ENCODE measurements at places on chromosomes 3 and 15.

DNA sequence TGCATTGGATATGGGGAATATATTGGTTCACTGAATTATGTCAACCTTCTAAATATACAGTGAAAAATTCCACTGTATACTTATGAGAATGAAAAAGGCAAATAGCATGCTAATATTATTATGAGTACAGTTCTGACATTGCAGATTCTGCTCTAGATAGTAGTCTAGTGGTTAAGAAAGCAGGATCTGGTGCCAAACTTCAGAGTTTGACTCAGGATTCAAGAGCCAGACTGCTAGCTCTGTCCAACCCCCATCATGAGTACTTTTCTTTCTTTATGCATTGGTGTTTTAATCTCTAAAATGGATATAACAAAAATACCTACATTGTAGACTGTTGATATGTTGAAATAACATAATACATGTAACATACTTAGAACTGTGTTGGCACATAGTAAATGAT, 57.3 kb upstream of the PLSCR4 start:
- DNase-seq, result no peak

GRCh38 chr3:11530153-11530721, 113.5 kb downstream of the VGLL4 start:
- no peak for DNase-seq

GRCh38 chr3:11186318-11186692, 32.0 kb downstream of the HRH1 start:
- DNase-seq, result no peak

GRCh38 chr15:66997212-66997611, 68.2 kb upstream of the SMAD3 start:
- DNase-seq, result no peak

DNA sequence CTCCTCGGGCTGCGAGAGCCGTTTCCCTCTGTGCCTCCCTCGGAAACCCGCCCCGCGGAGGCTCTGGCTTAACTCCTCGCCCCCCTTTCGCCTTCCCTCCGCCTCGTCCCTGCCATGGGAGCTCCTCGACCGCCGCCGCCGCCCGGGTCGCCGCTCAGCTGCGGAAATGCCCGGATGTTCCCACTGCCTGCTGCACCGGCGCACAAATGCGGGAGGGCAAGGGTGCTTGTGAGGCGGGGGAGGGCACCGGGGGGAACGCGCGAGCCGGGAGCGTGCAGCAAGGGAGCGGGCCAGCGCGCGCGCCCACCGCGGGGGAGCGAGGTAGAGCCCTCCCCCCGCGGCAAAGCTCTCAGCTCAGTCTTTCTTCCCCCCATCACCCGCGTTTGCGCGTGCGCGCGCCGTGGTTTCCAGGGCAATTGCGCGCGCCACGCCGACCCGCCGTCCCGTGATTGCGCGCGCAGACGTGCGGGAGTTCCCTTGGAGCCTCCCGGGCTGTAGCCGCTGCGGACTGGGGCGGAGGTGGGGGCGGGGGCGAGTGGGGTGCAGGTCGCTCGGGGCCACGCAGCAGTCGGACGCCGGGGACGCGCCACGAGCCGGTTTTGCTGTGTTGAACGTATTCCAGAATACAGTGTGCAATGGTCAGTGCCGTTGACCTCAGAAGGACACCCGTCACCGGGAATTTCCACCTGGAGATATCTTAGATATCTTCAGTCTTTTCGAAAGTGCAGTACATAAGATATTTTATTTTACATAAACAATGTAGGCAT, at the start of gene DMXL2:
DMXL2 (minus strand) TSS at position 168 of the 767 bp plus-strand sequence. CDS start 226 bp downstream, outside the sequence.
- peak; percentile 57 for DNase-seq

DNA sequence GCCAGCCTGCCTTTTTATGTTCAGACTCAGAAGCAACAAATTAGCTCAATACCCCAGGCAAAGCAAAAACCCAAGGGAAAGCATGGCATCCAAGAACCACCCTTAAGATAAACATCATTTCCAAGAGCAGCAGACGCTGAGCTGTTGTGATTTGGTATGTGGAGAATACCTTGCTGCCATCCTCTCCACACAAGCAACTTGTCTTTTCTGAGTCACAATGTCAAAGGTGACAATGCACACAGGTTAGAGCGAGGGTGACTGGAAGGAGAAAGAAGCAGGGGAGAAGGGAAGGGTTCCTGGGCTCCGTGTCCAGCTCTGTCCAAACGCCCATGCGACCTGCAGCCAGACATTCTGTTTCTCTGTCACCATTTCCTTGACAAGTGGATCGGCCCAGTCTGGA, 6.0 kb downstream of the PCSK6 start:
- DNase-seq, result no peak

DNA sequence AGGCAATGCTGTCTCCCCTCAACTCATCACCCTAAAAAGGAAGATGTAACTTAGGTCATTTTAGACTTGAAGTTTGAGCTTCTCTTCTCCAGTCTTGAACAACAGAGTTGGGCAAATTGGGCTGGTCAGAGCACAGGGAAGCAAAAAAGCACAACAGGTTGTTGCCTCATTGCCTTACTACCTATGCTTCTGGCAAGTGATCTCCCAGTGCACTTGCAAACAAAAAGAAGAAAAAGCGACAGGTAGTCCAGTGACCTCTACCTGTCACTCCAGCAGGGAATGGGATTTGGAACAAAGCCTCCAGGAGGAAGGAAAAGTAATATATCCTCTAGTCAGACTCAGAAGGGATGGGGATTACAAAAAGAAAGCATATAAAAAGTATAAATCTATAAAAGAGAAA, 160.2 kb upstream of the MANF start:
- DNase-seq, result no peak

DNA sequence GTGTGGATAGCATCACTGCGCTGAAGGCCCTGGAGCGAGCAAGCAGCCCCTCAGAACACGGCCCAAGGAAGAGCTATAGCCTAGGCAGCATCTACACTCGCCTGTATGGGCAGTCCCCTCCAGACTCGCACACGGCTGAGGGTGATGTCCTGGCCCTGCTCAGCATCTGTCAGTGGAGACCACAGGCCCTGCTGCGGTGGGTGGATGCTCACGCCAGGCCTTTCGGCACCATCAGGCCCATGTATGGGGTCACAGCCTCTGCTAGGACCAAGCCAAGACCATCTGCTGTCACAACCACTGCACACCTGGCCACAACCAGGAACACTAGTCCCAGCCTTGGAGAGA, 20.5 kb downstream of the ATRIP start:
- DNase-seq, result no peak

- no peak for DNase-seq
Observed at GRCh38 chr3:108728934-108729333, 28.3 kb downstream of the RETNLB start.

- no peak for DNase-seq
Observed at GRCh38 chr15:89707577-89707976, 17.0 kb downstream of the WDR93 start.

- DNase-seq, result no peak
Observed at GRCh38 chr3:122760453-122761271, 33.0 kb downstream of the HSPBAP1 start.

DNA sequence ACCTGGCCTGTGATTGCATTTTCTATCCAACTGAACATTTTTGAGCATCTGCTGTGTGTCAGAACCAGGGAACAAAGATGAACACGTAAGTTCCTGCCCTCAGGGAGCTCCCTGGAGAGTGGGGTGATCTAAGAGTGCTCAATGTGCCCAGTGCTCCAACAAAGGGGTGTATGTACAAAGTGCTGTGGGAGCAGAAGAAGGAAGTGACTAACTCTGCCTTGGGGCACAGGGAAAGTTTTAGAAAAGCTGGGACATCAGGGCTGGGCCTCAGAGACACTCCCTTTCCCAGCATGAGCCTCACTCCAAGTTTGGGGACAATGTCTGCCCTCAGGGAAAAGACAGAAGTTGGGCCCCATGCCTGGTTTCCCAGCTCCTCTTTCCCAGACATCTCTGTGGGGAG, 27.6 kb upstream of the BNC1 start:
- DNase-seq, result no peak

GRCh38 chr3:177525987-177526712, 328.9 kb upstream of the TBL1XR1 start:
- DNase-seq, result no peak

DNA sequence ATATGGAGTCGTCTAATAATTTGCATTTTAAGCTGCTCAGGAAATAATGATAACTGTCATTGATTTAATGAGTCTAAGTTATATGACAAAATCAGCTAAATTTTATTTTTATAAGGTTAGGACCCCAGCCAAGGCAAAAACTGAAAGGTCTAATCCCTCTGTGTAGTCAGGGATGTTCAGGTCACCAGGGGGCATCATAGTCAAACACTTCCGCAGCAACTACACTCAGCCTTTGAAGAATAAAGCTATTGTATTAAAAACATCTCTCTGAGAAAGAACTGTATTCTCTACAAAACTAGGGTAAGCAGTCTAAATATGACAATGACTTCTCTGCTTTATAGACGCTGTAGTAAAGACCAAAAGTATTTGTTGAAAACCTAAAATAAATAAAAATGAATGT, 15.0 kb downstream of the INTS14 start:
- DNase-seq, result no peak

- no peak for DNase-seq
Observed at GRCh38 chr3:23720885-23721284, 84.9 kb upstream of the UBE2E1 start.

DNA sequence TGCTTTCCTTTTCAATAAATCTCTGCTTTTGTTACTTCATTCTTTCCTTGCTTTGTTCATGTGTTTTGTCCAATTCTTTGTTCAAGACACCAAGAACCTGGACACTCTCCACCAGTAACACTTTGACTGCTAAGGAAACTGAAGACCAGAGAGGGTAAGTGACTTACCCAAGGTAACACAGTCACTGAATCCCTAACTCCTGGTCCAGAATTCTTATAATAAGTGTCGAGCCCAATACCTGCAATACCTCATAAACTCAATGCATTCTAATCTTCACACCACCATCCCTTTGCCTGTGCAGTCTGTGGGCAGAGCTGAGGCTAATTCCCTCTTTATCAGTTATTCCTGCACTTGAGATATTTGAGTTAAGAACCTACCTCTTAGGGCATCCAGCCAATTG, 237.8 kb downstream of the UACA start:
- DNase-seq, result no peak

GRCh38 chr15:101474983-101475382, 14.5 kb downstream of the PCSK6 start:
- no peak for DNase-seq

GRCh38 chr15:63381301-63382204, at the start of gene CA12:
Gene CA12, minus strand, starts transcription at chr15:63381846. Its CDS starts 126 bp downstream, at chr15:63381720.
- no peak for DNase-seq

DNA sequence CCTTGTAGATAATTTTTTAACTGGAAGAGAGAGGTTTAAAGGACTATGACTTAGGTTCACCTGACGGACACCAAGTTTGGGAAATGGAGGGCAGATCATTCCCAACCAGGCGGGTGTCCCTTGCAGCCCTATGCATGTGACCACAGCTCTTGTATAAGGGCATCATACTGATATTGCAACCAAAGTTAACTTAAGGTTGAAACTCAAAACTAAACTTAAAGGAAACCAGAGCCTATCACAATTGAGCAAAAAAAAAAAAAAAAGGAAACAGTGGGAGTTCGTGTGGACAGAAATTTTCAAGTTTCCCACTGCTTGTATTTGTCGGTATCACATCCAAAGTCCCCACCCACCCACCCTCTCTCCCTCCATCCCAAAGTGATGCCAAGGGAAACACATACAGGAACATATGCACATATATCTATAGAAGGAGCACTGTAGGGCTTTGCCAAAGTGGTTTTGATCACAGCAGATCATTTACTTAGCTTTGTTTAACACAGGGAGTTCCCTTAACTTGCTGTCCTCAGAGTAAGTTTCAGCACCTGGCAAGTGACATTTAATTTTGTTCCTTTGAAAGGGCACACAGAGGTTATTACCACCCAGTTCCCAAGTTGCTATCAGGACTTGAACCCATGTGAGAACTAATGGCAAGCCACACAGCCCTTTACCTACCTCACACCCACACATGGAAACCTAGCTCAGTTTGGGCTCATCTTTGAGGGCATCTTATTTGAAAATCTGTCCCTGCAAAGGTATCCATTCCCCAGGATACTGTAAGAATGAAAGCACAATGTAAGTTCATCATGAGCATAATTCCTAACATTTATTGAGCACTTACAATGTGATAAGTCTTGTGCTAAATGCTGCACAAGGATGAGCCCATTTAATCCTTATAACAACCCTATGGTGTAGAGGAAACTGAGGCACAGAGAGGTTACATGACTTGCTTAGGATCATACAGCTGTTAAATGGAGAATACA, 204.5 kb upstream of the CMC1 start:
- DNase-seq, result no peak

GRCh38 chr15:69484837-69485236, 32.2 kb downstream of the RPLP1 start:
- no peak for DNase-seq

DNA sequence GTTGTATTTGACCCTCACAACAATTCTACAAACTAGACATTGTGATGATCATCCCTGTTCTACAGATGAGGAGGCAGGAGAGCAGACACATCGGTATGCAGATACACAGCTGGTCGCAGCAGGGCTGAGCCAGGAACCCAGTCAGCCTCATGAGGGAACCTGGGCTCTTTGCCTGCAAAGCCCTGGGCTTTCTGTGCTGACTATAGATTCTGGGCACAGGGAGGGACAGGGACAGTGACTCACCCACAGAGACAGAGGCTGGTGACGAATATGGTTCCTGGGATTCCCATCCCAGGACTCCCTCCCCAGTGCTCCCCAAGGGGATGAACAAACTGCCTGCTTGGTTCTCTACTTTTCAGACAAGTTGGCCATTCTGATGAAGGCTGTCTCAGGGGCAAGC, 3.8 kb upstream of the CAMP start:
- no peak for DNase-seq

DNA sequence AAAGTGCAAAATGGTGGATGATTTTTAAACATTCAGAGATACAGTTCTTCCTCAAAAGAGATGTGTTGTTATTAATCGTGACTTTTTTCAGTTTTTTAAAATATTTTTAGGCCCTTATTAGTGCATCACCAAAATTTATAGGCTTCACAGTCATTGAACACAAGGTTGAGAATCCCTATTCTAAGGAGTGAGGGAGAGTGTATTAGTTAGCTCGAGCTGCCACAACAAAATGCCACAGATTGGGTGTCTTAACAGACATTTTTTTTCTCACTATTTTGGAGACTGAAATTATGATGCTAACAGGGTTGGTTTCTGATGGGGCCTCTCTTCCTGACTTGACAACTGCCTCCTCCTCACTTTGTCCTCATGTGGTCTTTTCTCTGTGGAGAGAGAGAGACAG, 145.9 kb upstream of the TPRG1 start:
- DNase-seq, result no peak

- peak; percentile 68 for DNase-seq
Observed at GRCh38 chr3:50450209-50450921, 53.1 kb downstream of the CACNA2D2 start.

DNA sequence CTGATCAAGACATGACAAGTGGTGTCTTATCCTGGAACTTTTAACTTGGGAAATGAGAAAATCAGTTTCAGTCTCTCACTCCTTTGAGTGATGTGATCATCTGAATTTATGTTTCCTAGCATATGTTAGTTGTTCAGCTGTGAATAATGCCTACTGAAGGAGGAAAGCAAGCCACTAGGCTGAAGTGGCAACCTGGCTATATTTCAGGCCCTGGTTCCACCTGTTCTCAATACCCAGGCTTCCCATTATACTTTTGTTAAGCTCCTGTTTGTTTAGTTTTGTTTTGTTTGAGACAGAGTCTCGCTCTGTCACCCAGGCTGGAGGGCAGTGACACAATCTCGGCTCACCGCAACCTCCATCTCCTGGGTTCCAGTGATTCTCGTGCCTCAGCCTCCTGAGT, 243.8 kb downstream of the ALCAM start:
- no peak for DNase-seq

- DNase-seq, result no peak
Observed at GRCh38 chr3:192812743-192813383, 85.5 kb upstream of the FGF12 start.

Data from T-cell (primary cell).